ENCODE measurements at places on chromosomes 11 and 22.

GRCh38 chr22:43042101-43042780, 27.3 kb upstream of the PACSIN2 start:
- DNase-seq = no peak

GRCh38 chr11:44600261-44600660, 34.8 kb downstream of the CD82 start:
- no peak for DNase-seq

DNA sequence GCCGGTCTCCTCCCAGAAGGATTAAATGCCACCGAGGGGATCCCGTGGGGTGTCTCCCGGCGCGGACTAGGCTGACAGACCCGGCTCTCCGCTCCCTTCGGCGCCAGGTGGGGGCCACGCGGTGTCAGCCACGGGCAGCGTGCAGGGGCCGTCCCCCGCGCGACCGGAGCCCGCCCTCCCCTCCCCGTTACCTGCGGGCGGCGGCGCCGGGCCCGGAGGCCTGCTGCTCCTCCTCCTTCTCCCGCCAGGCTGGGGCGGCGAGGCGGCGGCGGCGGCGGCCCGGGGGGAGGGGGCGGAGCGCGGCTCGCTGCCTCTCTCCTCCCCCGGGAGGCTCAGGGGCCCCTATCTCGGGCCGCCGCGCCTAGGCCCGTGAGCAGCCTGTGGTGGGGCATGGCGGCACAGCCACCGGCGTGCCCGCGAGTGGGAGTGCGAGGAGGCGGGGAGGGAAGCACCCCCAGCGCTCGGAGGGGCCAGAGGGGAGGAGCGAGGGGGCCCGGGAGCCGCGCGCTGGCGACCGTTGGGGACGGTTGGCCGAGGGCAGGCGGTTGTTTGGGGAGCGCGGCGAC, 450 bp downstream of the ZBTB44 start:
- peak; percentile 96 for DNase-seq

DNA sequence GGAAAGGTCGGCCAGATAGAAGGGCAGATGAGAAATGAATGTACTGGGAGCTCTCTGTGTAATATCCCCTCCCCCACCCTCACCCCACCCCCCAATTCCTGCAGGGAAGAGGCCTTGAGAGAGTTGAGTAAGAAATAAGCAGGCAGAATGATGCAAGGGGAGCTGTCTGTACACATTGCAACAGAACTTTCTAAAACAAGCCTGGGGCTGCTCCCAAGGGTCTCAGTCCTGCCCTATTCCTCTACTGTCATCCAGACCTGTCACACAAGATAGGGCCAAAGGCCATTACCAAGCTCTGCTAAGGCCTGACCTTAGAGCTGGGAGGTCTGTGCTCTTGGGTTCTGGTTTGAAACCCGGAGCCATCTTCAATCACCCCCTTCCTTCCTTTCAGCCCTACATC, 5.7 kb upstream of the DGAT2 start:
- no peak for DNase-seq

GRCh38 chr22:20130319-20130718, 1.3 kb upstream of the ZDHHC8 start:
- DNase-seq = no peak

GRCh38 chr11:120153221-120153620, 15.3 kb upstream of the TRIM29 start:
- DNase-seq = no peak

DNA sequence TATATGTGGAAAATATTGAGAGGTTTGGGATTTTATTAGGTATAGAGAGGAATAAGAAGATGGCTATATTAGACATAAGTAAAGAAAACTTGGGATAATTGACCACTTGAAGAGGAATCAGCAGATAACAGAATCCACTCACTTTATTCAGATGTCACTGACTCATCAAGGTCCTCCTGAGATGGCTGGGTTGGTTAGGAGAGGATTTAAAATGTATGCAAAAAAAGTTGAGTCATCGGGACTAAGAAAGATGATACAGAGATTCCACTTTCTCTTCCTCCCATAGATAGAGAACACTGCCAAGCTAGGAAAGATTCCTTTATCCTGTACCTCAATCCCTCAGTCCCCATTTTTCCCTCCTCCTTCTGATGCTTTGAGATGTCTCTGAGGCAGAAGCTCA, at the start of gene OR6A2:
Gene OR6A2, minus strand, starts transcription at position 288 of the 400 bp plus-strand sequence. CDS start 3,981 bp downstream, outside the sequence.
- no peak for DNase-seq

GRCh38 chr11:95494856-95495255, 263.9 kb upstream of the SESN3 start:
- DNase-seq = no peak

DNA sequence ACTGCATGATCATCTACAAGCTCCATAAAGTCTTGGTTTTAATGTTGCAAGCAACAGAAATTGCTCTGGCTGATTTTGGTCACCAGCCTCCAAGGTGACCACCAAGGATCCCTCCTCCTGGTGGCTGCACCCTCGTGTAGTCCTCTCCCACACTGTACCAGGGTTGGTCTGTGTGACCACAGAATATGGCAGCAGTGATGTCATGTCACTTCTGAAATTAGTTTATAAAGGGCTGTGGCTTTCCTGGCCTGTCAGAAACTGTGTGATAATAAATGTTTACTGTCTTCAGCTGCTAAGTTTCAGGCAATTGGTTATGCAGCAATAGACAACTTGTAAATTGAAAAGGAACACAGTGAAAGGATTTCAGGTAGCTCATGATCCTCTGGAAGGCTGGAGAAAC, 5.3 kb upstream of the PRDM11 start:
- no peak for DNase-seq

GRCh38 chr11:114738954-114739353, 60.6 kb downstream of the NXPE2 start:
- DNase-seq = peak; percentile 85

GRCh38 chr11:33667819-33668467, 32.7 kb downstream of the C11orf91 start:
- DNase-seq = no peak

- no peak for DNase-seq
Measured at GRCh38 chr11:128388206-128388815, 199.0 kb downstream of the ETS1 start.

All from NCI-H1417 (cell line).